Activated T-helper 17 cell treated with anti-CD3 and anti-CD28 coated beads, Interleukin-2, amount 50 U/mL, for 72 hours (primary cell): ENCODE measurements at places on chromosomes 11 and 22. TPM values are rescaled to one million over a fixed set of nuclear protein-coding genes. Genes with fewer than 3 reads are reported as not detected.

GRCh38 chr22:23688571-23688970 is 2.2 kb upstream of the RGL4 start:
- H3K36me3 ChIP-seq: peaks cover 16% of the 10 kb centered on the region
- no peak overlapping the region for H3K4me3 ChIP-seq
- no peaks in the 10 kb centered on the region for H3K4me1 ChIP-seq

DNA sequence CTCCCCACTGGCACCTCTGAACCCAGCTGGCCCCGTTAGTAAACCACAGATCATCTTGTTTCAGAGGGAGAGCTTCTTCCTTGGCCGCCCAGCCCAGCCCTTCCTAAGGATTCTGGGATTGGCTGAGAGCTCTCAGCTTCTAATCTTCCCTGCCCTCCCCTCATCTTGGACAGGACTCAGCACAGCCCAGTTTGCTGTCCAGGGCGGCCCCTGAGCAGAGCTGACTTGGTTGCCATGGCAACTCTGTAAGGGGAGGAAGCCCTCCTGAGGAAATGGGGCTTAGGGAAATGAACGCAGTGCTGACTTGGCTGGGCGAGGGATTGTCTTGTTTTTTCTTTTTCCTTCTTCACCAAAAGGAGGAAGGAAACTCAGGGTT is 4.6 kb downstream of the APOL4 start:
- peaks cover 9% of the 10 kb centered on the region for H3K27me3 ChIP-seq
- peak overlapping the region; percentile 14 for H3K4me3 ChIP-seq
- H3K27ac ChIP-seq: peak overlapping the region; percentile 38
- H3K36me3 ChIP-seq: no peaks in the 10 kb centered on the region

GRCh38 chr11:43404836-43405479 is 46.2 kb downstream of the TTC17 start:
- peaks cover 6% of the 10 kb centered on the region for H3K4me1 ChIP-seq
- H3K27ac ChIP-seq: no peak overlapping the region
- ATAC-seq: peak; percentile 62

DNA sequence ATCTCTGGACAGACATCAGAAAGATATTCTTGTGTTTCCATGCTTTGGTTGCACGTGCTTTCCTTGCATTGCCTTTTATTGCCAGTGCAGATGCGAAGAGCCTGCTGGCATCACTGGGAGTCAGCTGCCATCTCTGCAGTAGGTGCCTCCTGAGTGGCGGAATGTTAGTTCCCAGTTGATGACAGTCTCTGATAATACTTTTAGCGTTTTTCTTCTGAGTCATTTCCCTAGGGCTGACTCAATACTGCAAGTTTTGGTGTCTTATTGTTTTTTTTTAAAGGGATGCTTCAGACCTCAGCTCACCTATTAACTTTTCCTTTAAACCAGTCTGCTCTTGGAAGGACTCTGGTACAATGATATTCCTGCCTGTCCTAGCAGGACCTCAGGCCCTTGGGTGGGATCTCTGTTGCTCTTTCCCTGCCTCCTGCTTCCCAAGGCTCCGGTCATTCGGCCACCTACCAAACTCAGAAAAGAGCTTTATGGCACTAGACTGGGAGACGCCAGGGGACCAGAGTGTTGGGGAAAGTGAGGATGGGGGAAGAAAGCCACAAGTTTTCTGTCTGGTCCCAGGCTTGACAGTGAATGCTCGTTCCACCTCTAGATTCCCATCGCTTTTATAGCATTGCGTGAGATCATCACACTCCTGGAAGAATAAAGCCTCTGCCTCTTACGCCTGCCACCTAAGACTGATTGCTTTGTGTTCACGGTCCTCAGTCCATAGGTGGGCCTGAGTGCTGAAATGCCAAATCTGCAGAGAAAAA is 308.7 kb downstream of the DDX10 start:
- no peaks in the 10 kb centered on the region for H3K36me3 ChIP-seq
- H3K27ac ChIP-seq: no peak overlapping the region
- no peaks in the 10 kb centered on the region for H3K4me1 ChIP-seq

DNA sequence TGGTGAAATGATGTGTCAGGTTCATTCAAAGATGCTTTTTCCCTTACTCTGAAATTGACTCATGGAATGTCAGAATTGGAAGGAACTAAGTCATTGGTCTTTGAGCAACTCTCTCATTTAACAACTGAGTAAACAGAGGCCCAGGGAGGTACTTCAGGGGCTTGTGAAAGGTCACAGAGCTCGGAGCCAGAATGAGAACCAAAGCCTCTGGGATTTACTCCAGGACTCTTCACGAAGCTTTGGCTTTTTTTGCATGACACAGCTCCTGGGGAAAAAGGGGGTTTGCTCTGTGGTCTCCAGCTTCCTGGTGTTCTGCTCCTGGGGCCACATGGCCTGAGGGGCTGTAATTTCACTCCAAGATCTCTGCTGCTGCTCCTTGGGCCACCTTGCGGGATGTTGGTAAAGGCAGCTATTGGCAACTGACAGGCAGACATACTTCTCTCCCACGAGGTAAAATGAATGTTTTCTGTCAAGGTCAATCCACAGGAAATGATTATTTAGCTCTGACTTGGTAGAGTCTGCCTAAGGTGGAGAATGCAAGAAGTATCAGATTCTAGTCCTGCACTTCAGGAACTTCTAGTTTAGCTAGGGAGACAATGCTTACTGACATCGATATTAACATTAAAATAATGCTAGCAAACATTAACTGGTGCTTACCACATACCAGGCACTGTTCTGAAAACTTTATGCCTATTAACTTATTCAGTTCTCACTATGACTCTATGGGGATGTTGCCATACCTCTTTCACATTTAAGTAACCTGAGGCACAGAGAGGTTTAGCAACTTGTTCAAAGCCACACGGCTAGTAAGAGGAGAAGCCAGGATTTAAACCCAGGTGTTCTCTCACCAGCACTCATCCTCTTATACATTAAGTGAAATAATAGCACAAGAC is 16.1 kb downstream of the PKNOX2 start:
- peaks cover 4% of the 10 kb centered on the region for H3K4me1 ChIP-seq
- no peak for ATAC-seq
- peaks cover 46% of the 10 kb centered on the region for H3K27me3 ChIP-seq
- H3K36me3 ChIP-seq: no peaks in the 10 kb centered on the region
- H3K27ac ChIP-seq: no peak overlapping the region

- no peak overlapping the region for H3K4me3 ChIP-seq
Measured at GRCh38 chr22:22196018-22196533, 48.5 kb upstream of the VPREB1 start.

- peaks cover 5% of the 10 kb centered on the region for H3K4me1 ChIP-seq
- H3K36me3 ChIP-seq: peaks cover 73% of the 10 kb centered on the region
- H3K27me3 ChIP-seq: no peaks in the 10 kb centered on the region
Measured at GRCh38 chr22:29369460-29369859, 18.9 kb downstream of the AP1B1 start.

DNA sequence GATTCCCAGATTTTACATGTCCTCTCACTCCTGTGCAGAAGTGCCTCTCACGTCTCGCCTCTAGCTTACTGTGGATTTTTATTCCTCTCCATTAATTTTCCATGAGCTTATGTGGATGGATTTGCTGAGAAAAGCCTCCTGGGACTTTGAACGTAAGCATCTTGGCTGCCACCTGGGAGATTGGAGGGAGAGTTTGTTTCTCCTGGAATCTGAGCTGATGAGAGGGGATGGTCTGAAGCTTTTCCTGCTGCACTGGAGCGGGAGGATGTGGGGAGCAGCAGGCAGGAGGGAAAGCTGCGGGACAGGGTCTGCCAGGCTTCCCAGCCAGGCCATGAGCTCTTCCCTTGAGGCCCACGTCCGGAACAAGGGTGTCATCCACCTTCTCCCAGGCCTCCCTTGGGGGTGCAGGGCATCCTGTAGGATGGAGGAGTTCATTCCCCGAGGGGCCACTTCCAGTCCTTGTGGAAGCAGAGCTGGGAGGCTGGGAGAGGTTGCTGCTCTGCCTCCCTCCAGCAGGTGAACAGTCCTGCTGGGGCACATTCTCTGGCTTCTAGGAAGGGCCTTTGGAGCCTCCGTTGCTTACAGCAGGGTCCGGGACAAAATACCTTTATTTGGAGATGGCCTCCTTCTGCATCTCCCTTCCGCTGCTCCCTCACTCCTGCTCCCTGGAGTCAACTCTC is 3.6 kb upstream of the SHANK2 start:
- no peak overlapping the region for H3K4me3 ChIP-seq
- no peak for ATAC-seq
- no peak overlapping the region for H3K27ac ChIP-seq
- H3K36me3 ChIP-seq: no peaks in the 10 kb centered on the region
- no peaks in the 10 kb centered on the region for H3K4me1 ChIP-seq

GRCh38 chr11:57604296-57605027 is 7.0 kb downstream of the SERPING1 start:
- ATAC-seq: no peak
- H3K27ac ChIP-seq: no peak overlapping the region
- H3K36me3 ChIP-seq: no peaks in the 10 kb centered on the region
- H3K4me1 ChIP-seq: no peaks in the 10 kb centered on the region
- peaks cover 17% of the 10 kb centered on the region for H3K27me3 ChIP-seq
- H3K4me3 ChIP-seq: no peak overlapping the region

- H3K27ac ChIP-seq: peak overlapping the region; percentile 99
- H3K4me1 ChIP-seq: peaks cover 51% of the 10 kb centered on the region
- H3K36me3 ChIP-seq: peaks cover 89% of the 10 kb centered on the region
- peak overlapping the region; percentile 87 for H3K4me3 ChIP-seq
- no peak for ATAC-seq
- H3K27me3 ChIP-seq: no peaks in the 10 kb centered on the region
Measured at GRCh38 chr11:118893662-118894061, 10.0 kb downstream of the CXCR5 start.

- peaks cover 13% of the 10 kb centered on the region for H3K4me1 ChIP-seq
- peak overlapping the region; percentile 96 for H3K27ac ChIP-seq
- H3K4me3 ChIP-seq: peak overlapping the region; percentile 95
- H3K36me3 ChIP-seq: peaks cover 84% of the 10 kb centered on the region
Measured at GRCh38 chr11:64241491-64242374, 838 bp downstream of the FKBP2 start.

DNA sequence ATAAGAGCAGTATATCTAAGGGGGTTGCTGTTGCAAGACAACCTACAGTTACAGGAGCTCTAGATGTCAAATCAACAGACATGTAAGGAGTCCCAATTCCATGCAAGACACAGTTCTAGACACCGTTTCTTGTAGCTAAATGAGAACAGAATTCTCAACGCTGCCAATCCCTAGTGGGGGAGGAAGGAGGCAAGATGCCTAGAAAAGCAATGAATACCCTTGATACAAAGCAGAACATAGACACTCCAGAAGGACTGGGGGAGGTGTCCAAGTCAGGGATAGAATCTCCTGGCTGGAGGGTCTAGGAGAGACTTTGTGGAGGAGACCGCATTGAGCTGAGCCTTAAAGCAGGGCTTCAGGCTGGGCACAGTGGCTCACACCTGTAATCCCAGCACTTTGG is 280.2 kb downstream of the BUD13 start:
- no peak overlapping the region for H3K27ac ChIP-seq
- H3K4me1 ChIP-seq: no peaks in the 10 kb centered on the region
- ATAC-seq: no peak
- no peak overlapping the region for H3K4me3 ChIP-seq
- peaks cover 13% of the 10 kb centered on the region for H3K27me3 ChIP-seq

GRCh38 chr11:126740846-126741245 is 259.7 kb downstream of the KIRREL3 start:
- no peak overlapping the region for H3K27ac ChIP-seq
- H3K27me3 ChIP-seq: peaks cover 9% of the 10 kb centered on the region
- H3K4me3 ChIP-seq: no peak overlapping the region
- no peaks in the 10 kb centered on the region for H3K4me1 ChIP-seq
- ATAC-seq: no peak

DNA sequence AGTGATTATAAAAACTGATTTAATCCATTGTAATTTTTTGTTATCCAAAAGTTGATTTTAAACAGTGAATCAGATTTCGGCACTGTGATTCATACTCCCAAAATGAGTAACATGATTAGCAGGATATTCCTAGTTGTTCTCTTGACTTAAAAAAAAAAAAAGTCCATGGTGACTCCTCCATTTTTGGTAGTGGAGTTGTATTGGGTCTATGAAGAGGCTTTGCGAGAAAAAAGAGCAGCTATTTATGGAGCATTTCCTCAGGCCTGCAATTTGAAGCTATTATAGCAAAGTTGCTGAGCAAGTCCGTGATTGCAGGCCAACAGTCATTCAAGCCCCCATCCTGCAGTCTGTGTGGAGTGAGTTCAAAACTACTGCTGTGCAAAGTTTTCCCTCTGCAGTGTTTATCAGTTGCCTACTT is 28.8 kb downstream of the YAP1 start:
- ATAC-seq: no peak
- H3K4me3 ChIP-seq: no peak overlapping the region
- peaks cover 10% of the 10 kb centered on the region for H3K27me3 ChIP-seq
- no peak overlapping the region for H3K27ac ChIP-seq
- no peaks in the 10 kb centered on the region for H3K4me1 ChIP-seq
- H3K36me3 ChIP-seq: no peaks in the 10 kb centered on the region

DNA sequence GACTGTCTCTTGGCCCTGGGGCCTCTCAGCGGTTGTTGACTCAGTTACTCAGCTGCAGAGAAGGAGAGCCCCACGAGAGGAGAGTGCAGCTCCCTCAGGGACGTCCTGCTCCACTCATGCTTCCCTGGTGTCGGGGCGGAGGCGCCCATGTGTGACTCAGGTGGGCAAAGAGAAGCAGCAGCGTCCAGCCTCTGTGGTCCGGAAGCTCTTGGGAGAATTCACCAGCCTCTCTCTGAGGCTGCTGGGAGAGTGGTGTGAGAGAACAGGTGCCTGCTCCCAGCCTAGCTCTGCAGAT is 25.7 kb downstream of the GLB1L2 start:
- no peak overlapping the region for H3K4me3 ChIP-seq
- H3K27ac ChIP-seq: no peak overlapping the region
- ATAC-seq: no peak
- no peaks in the 10 kb centered on the region for H3K36me3 ChIP-seq
- peaks cover 5% of the 10 kb centered on the region for H3K27me3 ChIP-seq

DNA sequence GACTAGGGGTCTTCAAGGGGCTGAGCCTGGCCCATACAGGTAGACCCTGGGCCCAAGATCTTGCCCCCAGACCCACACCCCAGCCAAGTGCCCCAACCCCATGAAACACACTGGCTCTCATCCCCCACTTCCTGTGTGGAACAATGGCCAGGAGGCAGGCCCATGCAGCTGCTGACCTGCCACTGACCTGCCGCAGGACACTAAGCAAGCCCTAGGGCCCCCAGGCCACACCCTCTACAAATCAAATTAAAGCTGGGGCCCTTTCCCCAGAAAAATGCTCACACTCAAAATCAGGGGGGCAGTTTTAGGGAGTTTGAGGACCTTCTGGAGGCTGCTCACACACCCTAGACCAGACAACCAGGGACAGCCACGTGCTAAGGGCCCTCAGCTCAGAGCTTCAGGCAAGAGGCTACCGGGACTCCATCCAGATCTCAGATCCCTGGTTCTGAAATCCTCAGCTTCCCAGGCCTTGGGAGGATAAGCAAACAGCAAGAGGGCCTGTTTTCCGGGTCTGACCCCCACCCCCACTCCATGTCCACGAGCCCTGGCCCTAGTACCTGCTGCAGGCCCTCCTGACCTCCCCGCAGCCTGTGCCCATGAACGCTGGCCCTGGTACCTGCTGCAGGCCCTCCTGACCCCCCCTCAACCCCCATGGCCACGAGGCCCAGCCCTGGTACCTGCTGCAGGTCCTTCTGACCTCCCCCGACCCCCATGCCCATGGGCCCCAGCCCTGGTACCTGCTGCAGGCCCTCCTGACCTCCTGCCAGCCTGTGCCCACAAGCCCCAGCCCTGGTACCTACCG is 10.0 kb downstream of the CARD10 start:
- no peaks in the 10 kb centered on the region for H3K27me3 ChIP-seq
- no peak for ATAC-seq
- no peaks in the 10 kb centered on the region for H3K36me3 ChIP-seq
- no peaks in the 10 kb centered on the region for H3K4me1 ChIP-seq
- H3K27ac ChIP-seq: no peak overlapping the region
- no peak overlapping the region for H3K4me3 ChIP-seq

MS4A5 gene
- total RNA-seq: not detected

IGSF22 gene
- not detected for total RNA-seq

LIF gene
- total RNA-seq: 175 TPM

SLC22A8 gene
- not detected for total RNA-seq

MMP3 gene
- not detected for total RNA-seq

EMID1 gene
- not detected for total RNA-seq
